ENCODE measurements at places on chromosomes 5 and 9. TPM values are rescaled to one million over a fixed set of nuclear protein-coding genes. Genes with fewer than 3 reads are reported as not detected.
A peak's percentile ranks its signal among the peaks of the same experiment; 100 is the strongest.

- no peak overlapping the region for H3K27ac ChIP-seq
- H3K4me1 ChIP-seq = no peaks in the 10 kb centered on the region
- no peak overlapping the region for H3K4me3 ChIP-seq
- H3K27me3 ChIP-seq = no peaks in the 10 kb centered on the region
- no peaks in the 10 kb centered on the region for H3K36me3 ChIP-seq
- no peak for DNase-seq
These were observed 71.2 kb upstream of the COX7C start for GRCh38 chr5:86546582-86546981.

Gene RANBP17
- 9.1 TPM for total RNA-seq

GRCh38 chr5:181211208-181211607 is 6.2 kb upstream of the TRIM7 start:
- no peak overlapping the region for H3K4me3 ChIP-seq
- no peaks in the 10 kb centered on the region for H3K27me3 ChIP-seq
- DNase-seq = no peak
- no peaks in the 10 kb centered on the region for H3K36me3 ChIP-seq
- H3K4me1 ChIP-seq = peaks cover 19% of the 10 kb centered on the region

Gene SOX30
- not detected for total RNA-seq

DNA sequence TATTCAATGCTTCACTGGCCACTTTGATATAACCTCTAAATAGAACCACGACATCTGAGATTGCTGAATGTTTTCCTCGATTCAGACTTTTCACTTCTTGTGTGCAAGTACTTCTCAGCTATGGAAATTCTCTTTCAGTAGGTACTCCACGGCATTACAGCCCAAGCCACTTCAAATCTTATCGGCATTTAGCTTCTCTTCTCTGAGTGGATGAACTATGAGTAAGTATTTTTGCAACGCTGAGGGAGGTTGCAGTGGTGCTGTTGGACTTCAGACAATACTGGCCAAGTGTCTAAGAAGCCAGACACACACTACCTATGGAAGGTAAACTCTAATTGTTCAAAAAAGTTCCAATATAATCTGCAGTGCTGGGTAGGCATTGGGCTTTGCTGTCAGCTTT is 60.1 kb downstream of the FBN2 start:
- no peaks in the 10 kb centered on the region for H3K4me1 ChIP-seq
- no peak for DNase-seq
- no peak overlapping the region for H3K27ac ChIP-seq

Gene PTGER4
- total RNA-seq = 38.9 TPM

- no peak overlapping the region for H3K27ac ChIP-seq
- H3K4me1 ChIP-seq = peaks cover 17% of the 10 kb centered on the region
- DNase-seq = no peak
- no peak overlapping the region for H3K4me3 ChIP-seq
- H3K36me3 ChIP-seq = no peaks in the 10 kb centered on the region
These were observed 7.9 kb downstream of the ISL1 start for GRCh38 chr5:51391175-51391574.

GRCh38 chr9:13823026-13823425 is 490.9 kb downstream of the NFIB start:
- no peaks in the 10 kb centered on the region for H3K36me3 ChIP-seq
- no peak for DNase-seq
- no peaks in the 10 kb centered on the region for H3K27me3 ChIP-seq
- no peaks in the 10 kb centered on the region for H3K4me1 ChIP-seq
- no peak overlapping the region for H3K27ac ChIP-seq

Gene MROH2B
- not detected for total RNA-seq

DNA sequence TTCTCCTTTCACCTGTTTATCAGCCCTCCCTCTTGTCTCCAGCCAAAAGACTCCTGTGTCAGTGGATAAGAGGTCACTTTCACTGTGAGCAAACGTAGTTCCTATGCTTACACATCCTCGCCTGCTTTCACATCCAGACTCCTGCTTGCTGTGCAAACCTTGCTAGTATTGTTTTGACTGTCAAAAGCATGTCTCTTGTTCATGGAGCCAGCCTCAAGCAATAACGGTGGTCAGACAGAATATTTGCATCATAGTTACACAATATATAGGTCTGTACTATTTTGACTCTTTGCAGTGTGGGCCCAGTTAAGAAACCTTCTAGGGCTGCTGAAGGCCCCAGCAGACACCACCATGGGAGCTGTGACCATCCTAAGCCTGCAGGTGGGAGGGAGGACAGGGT is 420.0 kb downstream of the SEMA5A start:
- H3K36me3 ChIP-seq = no peaks in the 10 kb centered on the region
- no peaks in the 10 kb centered on the region for H3K4me1 ChIP-seq
- no peaks in the 10 kb centered on the region for H3K27me3 ChIP-seq
- no peak overlapping the region for H3K4me3 ChIP-seq
- no peak for DNase-seq

Gene KLHL3
- total RNA-seq = 5.7 TPM

Gene MARCOL
- total RNA-seq = not detected

DNA sequence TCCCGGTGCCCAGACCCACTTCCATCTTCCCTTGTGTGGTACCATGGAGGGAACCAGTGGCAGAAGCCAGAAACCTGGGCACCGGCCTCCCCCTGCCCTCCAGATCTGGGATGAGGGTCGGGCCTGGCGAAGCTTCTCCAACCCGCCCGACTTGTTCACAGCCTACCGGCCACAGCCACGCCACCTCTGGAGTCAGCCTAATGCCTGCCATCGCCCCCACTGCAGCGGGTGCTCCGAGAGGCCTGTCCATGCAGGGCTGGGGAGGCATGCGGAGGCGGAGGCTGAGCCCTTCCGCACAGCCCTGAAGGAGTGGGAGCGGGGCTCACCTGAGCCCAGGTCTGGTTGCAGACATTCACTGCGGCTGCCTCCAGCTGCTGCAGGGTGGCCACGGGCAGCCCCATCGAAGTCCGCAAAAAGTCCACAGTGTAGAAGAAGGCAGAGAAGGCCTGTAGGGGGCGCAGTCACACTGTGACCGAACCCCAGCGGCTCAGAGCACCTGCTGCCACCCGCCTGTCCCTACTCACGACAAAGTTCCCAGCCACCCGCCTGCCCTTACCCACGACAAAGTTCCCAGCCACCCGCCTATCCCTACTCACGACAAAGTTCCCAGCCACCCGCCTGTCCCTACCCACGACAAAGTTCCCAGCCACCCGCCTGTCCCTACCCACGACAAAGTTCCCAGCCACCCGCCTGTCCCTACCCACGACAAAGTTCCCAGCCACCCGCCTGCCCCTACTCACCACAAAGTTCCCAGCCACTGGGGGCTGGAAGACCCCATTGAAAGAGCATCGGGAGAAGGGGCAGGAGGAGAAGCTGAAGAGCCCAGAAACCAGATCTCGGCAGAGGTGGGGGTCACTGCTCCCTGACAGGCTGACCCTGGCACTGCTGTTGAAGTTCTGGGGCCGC is 3.8 kb upstream of the NPDC1 start:
- H3K4me3 ChIP-seq = no peak overlapping the region
- peak; percentile 83 for DNase-seq
- no peaks in the 10 kb centered on the region for H3K27me3 ChIP-seq
- no peak overlapping the region for H3K27ac ChIP-seq

DNA sequence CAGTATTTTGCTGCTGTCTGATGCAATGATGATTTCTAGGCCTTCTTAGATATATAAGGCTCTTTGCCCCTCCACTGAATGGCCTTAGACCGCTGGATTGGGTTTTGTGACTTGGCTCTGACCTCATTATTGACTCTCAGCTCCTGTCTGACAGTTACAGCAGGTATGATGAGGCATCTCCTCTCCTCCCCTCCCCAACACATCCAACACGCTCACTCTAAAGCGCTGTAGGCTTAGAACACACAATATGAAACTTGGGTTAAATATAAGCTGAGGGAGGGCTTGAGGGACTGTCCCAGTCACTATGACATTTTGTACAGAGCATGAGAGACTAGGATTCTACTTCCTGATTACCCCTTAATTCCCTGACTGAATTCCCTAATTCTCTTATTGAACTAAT is 18.8 kb upstream of the CER1 start:
- H3K27ac ChIP-seq = no peak overlapping the region
- DNase-seq = no peak
- peaks cover 2% of the 10 kb centered on the region for H3K36me3 ChIP-seq
- no peak overlapping the region for H3K4me3 ChIP-seq

- H3K27ac ChIP-seq = no peak overlapping the region
- DNase-seq = no peak
- no peaks in the 10 kb centered on the region for H3K36me3 ChIP-seq
- peaks cover 4% of the 10 kb centered on the region for H3K4me1 ChIP-seq
These were observed 57.2 kb upstream of the DHFR start for GRCh38 chr5:80711938-80712337.

Gene TMEM171
- total RNA-seq = not detected

Gene TIMD4
- total RNA-seq = not detected

- no peak for DNase-seq
- H3K4me1 ChIP-seq = peaks cover 2% of the 10 kb centered on the region
- no peak overlapping the region for H3K27ac ChIP-seq
- no peaks in the 10 kb centered on the region for H3K36me3 ChIP-seq
These were observed 6.1 kb upstream of the PCDHA11 start for GRCh38 chr5:140862441-140863295.

GRCh38 chr9:79592726-79593493 is 21.1 kb downstream of the TLE4 start:
- no peaks in the 10 kb centered on the region for H3K4me1 ChIP-seq
- no peak for DNase-seq
- no peaks in the 10 kb centered on the region for H3K36me3 ChIP-seq
- H3K4me3 ChIP-seq = no peak overlapping the region
- no peaks in the 10 kb centered on the region for H3K27me3 ChIP-seq
- no peak overlapping the region for H3K27ac ChIP-seq

DNA sequence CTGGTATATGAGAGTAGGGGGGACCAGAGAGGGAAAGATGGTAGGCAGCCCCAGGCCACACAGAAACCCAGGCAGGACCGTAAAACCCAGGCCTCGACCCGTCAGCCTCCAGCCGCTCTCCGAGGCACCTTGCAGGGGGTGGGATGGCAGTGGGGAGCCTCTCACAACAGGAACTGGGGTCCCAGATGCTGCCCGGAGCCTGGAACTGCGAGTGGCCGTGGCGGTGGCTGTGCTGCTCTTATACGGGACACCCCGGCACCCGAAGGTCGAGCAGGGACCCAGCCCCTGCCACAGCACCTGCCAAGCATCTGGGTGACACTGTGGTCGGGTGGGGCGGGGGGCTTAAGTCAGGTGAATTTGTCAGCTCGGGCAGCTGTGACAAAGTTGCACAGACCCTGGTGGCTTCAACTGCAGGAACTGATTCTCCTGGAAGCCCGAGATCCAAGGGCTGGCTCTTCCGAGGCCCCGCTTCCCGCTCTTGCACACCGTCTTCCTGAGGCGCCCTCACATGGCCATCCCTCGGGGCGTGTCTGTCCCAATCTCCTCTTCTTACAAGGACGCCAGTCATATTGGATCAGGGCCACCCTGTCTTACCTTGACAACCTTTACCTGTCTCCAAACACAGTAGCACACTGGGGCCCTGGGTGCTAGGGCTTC is 47.6 kb upstream of the EGFL7 start:
- peaks cover 12% of the 10 kb centered on the region for H3K4me1 ChIP-seq
- H3K27me3 ChIP-seq = no peaks in the 10 kb centered on the region
- no peak for DNase-seq

DNA sequence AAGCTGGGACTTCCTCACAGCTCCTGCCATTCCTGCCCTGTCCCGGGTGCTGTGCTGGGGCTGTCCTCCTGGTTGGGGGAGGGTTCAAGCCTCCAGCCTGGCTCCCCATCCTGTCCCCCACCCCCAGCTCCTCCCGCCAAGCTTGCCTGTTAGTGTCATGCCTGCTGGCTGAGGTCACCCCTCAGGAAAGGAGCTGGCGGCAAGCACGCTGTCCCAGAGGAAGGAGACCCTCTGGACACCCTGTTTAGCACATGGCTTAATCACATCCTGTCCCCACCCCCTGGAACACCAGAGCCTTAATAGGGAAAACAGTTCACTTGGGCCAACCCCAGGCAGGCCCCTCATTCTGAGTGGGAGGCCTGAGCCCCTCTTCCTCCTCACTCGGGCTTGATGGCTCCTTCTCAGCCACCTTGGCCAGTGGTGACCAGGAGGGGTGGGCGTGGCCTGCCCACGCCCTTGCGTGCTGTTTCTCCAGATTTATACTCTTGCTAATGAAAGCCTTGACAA is 9.2 kb upstream of the PHYHD1 start:
- no peak overlapping the region for H3K4me3 ChIP-seq
- H3K27ac ChIP-seq = peak overlapping the region; percentile 10
- H3K27me3 ChIP-seq = no peaks in the 10 kb centered on the region
- H3K36me3 ChIP-seq = peaks cover 13% of the 10 kb centered on the region

Gene FOXI1
- total RNA-seq = not detected

GRCh38 chr9:125436613-125437443 is 175.2 kb downstream of the GAPVD1 start:
- no peak overlapping the region for H3K4me3 ChIP-seq
- H3K27me3 ChIP-seq = no peaks in the 10 kb centered on the region
- DNase-seq = no peak

Gene ASPN
- total RNA-seq = 3.6 TPM
